ENCODE measurements at places on chromosomes 6 and 20.

DNA sequence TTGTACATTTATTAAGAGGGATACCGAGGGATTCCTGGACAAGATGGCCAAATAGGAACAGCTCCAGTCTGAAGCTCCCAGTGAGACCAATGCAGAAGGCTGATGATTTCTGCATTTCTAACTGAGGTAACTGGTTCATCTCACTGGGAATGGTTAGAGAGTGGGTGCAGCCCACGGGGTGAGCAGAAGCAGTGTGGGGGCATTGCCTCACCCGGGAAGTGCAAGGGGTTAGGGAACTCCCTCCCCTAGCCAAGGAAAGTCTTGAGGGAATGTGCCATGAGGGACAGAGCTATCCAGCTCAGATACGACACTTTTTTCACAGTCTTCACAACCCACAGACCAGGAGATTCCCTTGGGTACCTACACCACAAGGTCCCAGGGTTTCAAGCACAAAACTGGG, 10.7 kb upstream of the TAAR2 start:
- no peak for DNase-seq

GRCh38 chr6:170232186-170233002, 58.5 kb downstream of the DLL1 start:
- DNase-seq = no peak

DNA sequence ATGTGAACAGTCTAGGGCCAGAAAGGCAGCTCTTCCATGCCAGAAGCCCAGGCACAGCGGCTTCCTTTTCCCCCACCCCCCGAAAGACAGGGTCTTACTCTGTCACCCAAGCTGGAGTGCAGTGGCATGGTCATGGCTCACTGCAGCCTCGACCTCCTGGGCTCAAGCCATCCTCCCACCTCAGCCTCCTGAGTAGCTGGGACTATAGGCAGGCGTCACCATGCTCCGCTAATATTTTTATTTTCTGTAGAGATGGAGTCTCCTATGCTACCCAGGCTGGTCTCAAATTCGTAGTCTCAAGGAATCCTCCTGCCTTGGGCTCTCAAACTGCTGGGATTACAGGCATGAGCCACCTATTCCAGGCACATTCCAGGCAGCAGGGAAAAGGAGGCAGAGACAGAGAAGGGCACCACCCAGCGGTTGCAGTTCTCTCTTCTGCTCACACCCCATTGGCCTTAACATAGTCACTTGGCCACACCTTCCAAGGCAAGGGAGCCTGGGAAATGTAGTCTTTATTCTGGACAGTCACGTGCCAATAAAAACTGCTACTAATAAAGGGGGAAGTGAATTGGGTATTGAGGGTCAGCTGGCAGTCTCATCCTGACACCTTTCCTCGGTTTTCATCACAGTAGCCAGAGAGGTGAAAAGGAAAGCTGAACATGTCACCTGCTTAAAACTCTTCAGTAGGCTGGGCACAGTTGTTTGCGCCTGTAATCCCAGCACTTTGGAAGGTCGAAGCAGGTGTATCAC, 205.9 kb downstream of the ZMYND8 start:
- DNase-seq = peak; percentile 88

- DNase-seq = no peak
Observed at GRCh38 chr6:134733801-134734200, 216.1 kb downstream of the ALDH8A1 start.

- no peak for DNase-seq
Observed at GRCh38 chr6:164086076-164086887, 671.8 kb downstream of the QKI start.

- DNase-seq = no peak
Observed at GRCh38 chr20:19780261-19780660, 22.2 kb downstream of the RIN2 start.

DNA sequence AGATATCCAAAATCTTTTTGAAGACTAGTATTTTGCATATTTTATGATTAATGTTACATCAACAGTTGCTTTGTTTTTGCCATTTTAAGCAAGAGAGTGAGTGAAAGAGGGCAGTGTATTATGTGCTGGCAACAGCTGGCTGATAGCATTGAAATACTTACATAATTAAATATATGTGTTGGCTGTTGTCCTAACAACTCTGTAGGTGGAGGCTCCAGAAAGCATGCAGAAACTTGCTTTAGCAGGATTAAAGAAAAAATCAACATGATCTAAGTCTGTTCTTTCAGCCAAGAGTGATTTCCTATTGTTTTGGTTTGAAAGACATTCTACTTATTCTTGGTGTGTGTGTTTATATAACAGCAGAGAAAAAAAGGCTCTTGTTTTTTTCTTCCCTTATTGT, 127.5 kb downstream of the CDKAL1 start:
- DNase-seq = no peak

GRCh38 chr6:125481056-125481455, 179.3 kb upstream of the HDDC2 start:
- DNase-seq = no peak

GRCh38 chr6:169978615-169979161, 227.3 kb downstream of the ERMARD start:
- DNase-seq = no peak

DNA sequence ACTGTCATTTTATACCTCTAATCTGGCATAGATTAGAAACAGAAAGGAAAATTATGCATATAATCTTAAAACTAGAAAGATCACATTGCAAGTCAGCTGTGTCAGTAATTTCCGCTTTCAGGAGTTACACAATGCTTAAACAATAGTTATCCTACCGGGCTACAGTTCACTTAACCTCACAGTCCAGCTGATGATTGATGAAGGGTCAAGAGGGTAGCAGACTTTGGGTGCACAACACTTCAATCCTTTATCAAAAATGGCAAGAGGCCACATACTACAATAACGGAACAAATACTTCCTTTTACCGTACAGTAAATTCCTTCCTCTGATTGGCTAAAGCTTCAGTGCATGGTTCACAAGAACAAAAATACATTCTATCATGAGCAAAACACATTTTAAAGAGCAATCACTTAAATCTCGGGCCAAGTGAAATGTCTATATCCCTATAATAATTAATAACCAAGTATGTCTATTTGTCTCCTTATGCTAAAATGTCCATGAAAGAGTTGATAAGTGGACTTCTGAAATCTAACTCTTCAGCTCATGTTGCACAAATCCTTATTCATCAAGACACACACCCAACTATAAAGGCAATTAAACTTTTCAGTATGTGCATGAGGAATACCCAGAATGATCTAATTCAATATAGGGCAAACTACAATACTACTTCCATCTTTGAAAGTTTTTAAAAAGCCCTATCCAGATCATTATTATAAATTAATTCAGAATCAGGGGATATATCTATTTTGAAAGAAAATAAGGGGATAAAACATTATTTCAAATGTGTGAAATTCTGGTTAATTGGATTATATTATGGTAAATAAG, 76.8 kb downstream of the HIVEP2 start:
- no peak for DNase-seq

GRCh38 chr6:117681162-117681741, 6.0 kb downstream of the NUS1 start:
- no peak for DNase-seq

- no peak for DNase-seq
Observed at GRCh38 chr20:41261790-41262717, 55.5 kb downstream of the ZHX3 start.

GRCh38 chr6:70175770-70176169, 127.1 kb downstream of the COL9A1 start:
- DNase-seq = no peak

GRCh38 chr20:43159994-43160393, 29.7 kb downstream of the PTPRT start:
- no peak for DNase-seq

DNA sequence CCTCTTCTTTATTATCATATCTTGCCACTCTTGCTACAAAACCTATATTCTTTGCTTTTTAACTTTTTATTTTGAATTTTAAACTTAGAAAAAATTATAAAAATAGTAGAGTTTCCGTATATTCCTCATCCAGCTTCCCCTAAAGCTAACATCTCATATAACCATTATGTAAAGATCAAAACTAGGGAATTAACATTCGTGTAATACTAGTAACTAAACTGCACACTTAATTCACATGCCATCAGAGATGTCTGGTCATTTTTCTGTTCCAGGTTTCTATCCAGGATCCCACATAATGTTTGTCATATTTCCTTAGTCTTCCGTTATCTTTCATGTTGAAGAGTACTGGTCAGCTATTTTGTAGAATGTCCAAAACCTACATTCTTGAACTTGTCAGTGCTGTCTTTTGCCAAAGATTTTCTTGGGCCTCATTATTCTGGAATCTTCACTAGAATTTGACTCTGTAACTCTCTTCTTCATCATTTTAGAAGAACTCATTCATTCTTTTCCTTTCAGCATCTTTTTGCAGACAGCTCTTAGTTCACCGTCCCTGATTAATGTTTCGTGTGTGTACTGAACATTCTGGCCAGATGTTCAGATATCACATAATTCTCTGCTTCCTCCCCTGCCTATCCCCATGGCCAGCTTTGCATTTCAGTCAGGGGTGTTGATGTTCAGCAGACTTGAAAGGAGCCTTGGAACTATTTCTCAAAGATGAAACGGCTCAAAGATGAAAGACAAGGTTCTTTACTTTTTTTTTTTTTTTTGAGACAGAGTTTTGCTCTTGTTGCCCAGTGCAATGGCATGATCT, 9.4 kb downstream of the CTNNBL1 start:
- no peak for DNase-seq

DNA sequence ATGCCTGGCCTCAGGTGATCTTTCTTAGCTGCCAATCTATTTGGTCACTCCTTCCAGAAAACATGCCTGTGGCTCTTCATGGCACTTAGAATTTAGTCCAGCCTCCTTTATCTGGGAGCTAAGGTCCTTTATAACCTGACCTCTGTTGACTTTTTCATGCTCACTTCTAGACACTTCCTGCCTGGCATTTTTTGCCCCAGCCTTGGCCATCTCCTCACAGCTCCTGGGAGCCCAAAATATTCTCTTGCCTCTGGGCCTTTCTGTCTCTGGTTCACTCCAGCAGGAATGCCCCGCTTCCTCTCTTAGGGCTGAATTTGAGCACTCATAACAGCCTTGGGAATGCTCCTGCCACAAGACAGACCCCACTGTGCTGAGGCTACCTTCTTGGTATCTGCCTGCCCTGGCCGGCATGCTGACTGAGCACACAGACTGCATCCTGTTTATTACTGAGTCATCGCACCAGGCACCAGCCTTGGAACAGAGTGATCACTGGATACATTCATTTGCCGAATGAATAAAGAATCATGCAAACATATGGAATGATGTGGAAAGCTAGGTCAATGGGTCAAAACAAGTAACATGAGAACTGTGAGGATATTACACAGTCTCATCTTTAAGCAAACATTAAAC, 5.8 kb upstream of the EEF1E1 start:
- no peak for DNase-seq

DNA sequence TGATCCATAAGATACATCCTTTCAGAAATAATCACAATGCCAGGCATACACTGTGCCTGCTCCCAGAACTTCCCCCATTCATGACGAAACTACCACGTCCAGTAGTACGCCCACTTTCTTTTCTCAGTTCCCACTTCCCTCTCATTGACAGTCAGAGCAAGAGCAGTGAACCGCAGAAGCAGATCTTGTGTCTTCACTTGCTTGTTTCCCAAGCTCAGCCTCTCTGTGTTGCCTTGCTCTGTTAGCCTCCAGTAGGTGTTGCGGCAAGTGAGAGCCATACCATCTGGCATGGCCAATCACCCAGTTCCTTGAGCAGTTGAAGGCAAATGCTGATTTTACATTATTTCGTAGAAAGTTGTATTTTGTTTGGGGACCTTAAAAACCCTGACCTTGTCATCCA, 11.7 kb downstream of the UST start:
- no peak for DNase-seq

DNA sequence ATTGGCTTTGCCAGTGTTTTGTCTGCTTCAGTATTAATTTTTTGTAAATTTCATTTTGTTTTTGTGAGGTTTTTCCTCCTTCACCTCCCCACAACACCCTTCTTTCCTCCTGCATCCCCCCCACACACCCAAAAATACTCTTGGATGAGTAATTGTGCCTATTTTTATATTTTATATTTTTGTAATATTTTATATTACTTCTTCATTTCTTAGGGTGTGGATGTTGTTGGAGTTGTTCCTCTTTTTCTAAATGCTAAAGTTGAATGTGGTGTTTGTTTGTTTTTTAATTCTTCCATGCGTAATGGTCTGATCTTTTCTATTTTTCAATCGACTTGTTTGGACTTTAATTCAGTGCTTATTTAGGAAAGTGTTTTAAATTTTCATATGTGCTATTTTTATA, 420.5 kb upstream of the SOX4 start:
- DNase-seq = no peak

DNA sequence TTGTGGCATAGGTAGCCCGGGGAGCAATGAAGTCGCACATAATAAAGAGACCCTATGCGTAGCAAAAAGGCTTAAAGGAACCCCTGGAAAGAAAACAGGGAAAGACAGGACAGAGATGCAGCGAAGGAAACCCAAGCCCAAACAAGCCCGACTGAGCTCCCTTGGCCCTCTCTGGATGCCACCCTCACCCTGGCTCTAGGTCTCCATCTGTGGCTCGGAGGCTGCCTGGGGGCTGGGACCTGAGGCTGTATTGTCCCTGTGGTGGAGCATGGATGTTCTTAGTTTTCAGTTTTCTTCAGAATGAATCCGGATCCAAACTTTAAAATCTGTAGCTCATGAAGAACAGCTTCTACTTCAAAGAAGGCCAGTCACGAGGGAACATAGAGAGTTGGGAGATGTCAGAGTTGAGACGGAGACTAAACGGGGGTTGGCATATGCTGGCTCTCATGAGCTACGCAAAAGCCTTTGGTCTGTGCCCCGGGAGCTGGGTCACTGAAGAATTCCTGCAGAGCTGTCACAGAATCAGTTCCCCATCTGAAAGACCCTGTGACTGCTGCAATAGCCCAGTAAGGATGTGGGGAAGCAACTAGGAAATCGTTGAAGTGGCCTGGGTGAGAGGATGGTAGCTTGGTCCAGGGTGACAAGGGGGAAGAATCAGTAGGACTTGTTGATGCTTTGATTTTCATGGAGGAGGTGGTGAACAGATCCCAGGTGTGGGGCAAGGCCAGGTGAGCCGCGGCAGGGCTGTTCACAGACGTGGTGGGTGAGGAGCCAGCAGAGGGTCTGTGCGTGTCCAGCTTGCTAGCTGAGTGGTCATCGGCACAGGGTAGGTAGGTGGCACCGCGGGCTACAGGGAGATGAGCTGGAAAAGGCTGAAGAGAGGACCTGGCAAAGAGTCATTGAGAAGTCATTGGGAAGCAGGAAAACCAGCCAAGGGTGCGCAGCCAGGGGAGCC, 35.2 kb downstream of the SYNDIG1 start:
- no peak for DNase-seq

GRCh38 chr20:38631155-38632022, 29.8 kb downstream of the ARHGAP40 start:
- no peak for DNase-seq
